ENCODE measurements at places on chromosomes 1 and 21.

DNA sequence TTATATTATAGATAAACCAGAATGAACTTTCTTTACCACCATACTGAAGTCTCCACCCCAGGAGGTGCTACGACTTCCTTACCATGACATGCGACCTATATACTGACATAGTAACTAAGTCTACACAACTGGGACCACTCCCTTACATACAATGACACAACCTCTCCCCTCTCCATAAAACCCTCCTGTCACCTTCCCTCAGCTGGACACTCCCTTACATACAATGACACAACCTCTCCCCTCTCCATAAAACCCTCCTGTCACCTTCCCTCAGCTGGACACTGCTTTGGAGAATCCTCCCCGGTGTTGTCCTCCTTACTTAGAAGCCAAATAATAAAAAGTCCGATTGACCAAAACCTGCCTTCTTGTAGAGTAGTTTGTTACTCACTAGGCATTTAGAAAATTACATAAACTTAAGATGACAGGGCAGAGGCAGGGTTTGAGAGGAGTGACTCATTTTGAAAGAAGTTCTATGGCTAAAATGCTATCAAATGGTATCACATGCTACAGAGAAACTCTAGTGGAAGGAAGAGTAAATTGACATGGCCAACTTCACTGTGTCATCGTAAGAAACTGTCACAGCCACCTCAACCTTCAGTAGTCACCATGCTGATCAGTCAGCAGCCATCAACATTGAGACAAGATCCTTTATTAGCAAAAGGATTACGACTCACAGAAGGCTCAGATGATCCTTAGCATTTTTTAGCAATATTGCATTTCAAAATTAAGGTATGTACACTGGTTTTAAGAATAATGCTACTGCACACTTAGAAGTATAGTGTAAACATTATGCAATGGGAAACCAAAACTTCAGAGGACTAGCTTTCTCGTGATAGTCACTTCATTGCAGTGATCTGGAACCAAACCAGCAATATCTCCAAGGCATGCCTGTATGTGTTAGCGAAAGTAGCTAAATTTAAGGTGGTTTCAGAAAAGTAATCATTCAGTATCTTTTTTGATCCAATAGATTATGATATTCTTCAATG is 56.4 kb downstream of the AHCTF1 start:
- no peak for DNase-seq

DNA sequence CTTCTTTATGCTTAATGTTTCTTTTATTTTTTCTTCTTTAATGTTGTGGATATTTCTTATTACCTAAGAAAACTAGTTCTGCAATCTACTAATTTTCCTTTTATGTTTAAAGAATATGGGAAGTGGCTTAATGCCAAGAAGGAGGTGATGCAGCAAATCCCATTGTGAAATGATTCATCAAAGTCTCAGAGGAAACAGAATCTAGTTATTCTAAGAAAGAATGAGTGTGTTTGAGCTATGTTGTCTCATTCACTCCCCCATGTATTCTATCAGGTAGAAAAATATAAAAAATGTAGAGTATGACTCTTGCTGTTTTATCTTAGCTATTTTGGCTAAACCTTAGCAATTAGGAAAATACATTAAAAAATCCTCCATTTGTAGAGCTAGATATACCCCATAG is 659.9 kb upstream of the RGS18 start:
- DNase-seq, result no peak

- no peak for DNase-seq
Observed at GRCh38 chr1:67175530-67176087, 9.4 kb downstream of the IL23R start.

GRCh38 chr1:170714938-170715337 is 51.0 kb downstream of the PRRX1 start:
- no peak for DNase-seq

- no peak for DNase-seq
Observed at GRCh38 chr1:201091256-201091655, 21.0 kb downstream of the CACNA1S start.

- no peak for DNase-seq
Observed at GRCh38 chr1:68479501-68479900, 17.4 kb downstream of the DEPDC1 start.

DNA sequence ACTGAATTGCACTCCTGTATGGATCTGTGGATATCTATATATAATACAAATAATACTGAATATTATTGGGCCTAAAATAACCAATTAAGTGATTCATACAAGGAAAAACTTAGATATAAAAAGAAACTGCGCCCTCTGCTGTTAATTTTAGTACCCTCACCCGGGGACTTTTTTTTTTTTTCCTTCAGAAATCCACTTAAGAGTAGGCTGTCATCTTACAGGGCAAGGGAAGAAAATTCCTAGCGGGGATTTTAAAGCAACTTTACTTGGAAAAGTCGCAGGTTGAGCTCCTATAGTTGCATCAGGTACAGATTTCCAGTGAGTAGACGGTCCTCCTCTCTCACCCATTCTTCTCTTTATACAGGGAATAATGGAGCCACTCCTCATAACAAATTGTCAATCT is 1.3 kb downstream of the NTNG1 start:
- peak; percentile 9 for DNase-seq

DNA sequence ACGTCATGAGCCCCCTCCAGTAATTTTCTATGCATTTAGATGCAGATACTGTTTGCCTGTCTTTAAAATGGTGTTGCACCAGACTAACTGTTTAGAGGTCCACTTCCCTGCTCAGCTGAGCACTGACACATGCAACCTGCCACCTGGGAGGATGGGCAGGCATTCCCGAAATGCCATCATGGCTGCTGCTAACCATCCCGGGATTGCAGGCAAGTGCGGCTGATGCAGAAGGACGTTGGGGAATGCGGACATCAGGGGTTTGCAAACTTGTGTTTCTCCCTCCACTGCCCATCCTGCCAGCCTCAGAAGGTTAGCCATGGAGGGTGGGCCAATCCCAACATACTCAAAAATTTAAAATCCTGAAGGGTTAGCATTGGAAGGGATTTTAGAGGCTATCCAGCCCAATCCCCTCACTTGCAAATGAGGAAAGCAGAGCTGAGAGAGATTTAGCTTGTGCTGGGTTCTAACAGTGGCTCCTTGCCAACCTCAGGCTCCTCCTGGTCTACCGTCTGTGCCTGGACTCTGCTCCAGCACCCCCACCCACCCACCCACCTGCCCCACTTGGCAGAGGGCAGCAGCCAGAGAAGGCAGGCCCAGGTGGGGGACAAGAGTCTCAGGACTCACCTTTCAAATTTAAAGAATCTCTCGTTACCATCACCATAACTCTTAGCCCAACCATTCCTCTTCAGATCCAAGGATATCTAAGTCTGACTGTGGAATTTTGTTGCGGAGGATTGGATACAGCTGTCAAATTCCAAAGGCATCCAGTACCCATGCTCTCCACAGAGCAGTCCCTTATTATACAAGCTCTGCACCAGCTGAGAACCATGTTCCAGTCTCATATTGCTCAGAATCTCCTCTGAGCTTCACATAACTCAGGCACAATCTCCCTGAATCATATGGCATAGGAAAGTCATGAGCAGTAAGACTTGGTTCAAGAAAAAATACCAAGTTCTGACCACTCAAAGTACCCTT is 34.2 kb downstream of the HIVEP3 start:
- no peak for DNase-seq

DNA sequence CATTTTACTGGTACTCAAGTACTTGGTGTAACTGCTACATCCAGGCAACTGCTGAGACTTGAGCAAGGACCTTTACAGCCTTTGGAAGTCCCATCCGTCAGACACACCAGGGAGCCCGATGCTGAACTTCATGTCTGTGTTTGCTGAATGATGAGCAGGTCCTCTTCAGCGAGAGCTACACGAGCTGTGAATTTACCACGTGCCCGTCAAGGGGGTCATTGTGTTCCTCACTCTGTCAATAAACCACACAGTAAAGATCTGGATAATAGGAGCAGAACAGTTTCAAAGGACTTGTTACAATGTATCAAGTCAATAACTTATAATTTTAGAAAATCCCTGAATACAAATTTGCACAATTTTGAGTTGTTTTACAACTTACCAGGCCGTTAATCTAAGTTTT is 427.2 kb downstream of the KIF26B start:
- no peak for DNase-seq

- no peak for DNase-seq
Observed at GRCh38 chr1:147337040-147337630, 94.7 kb downstream of the CHD1L start.

DNA sequence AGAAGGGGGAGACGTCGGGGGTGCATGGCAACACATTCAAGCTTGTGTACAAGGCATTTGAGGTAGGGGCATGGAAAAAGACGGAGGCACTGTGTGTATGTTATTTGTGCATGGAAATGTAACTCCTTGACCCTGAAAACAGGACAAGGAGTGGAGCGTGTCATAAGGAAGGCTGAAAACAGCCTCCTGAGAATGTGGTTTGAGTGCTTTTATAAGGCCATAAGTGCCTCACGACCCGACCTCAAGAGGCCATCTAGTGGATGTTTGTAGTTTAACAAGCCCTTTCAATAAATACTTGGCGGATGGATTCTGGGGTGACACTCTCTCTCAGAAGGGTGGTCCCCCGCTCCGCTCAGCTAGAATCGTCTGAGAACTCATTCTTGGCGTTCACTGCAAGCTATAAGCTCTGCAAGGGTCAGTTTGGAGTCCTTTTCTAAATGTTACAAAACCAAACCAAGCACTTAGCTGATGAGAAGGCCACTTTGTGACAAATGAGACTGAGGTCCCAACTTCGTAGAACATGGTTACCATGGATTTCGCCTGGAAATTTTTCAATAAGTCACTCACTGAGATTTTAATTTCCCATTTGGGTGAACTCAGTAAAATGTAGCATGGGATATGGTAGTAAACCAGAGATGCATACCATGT is 38.8 kb upstream of the CLCA4 start:
- no peak for DNase-seq

GRCh38 chr21:32951041-32951440 is 74.7 kb upstream of the OLIG2 start:
- DNase-seq, result no peak

DNA sequence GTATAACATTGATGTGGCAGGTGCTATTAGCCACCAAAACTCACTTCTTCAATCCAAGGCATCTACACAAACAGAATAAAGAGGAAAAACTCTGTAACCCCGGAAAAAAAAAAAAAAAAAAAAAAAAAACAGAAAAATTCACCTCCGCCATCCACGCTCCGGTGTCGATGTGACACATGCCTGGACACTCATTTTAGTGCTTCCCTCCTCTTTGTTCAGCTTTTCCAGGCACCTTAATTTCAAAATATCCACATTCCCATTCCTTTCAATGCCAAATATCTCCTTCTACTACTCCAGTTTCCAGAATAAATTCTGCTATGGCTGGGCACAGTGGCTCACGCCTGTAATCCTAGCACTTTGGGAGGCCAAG is 5.8 kb upstream of the RERE start:
- no peak for DNase-seq

DNA sequence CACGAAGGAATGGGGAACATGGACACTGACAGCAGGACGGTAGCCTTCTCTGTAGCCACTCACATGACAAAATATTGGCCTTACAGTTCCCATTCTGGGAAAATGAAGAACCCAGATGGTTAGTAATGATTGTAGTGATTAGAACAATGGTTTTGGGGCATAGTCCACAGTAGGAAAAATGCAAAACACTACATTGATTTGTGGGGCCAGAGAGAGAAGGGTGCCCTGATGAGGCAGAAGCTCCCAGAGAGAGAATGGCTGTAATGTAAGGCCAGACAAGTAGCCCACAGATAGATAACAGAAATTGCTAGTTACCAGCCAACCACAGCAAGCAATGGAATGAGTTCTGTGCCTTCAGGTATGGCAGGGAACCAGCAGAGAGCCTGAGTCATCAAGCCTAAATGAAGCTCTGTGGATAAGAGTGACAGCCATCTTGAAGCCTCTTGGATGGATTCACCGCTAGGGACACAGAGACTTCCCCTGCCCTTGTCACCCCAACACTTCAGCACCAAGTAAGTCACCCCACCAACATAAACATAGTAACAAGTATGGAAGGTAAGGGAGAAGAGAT is 206.1 kb downstream of the BACH1 start:
- no peak for DNase-seq

DNA sequence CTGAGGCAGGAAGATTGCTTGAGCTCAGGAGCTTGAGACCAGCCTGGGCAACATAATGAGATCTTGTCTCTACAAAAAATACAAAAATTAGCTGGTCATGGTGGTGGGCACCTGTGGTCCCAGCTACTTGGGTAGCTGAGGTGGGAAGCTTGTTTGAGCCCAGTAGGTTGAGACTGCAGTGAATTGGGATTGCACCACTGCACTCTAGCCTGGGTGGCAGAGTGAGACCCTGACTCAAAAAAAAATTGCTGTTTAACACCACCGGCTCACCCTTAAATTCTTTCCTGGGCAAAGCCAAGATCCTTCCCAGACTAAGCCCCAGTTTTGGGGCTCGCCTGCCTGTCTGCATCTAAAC is 6.6 kb upstream of the NSUN4 start:
- DNase-seq, result no peak

DNA sequence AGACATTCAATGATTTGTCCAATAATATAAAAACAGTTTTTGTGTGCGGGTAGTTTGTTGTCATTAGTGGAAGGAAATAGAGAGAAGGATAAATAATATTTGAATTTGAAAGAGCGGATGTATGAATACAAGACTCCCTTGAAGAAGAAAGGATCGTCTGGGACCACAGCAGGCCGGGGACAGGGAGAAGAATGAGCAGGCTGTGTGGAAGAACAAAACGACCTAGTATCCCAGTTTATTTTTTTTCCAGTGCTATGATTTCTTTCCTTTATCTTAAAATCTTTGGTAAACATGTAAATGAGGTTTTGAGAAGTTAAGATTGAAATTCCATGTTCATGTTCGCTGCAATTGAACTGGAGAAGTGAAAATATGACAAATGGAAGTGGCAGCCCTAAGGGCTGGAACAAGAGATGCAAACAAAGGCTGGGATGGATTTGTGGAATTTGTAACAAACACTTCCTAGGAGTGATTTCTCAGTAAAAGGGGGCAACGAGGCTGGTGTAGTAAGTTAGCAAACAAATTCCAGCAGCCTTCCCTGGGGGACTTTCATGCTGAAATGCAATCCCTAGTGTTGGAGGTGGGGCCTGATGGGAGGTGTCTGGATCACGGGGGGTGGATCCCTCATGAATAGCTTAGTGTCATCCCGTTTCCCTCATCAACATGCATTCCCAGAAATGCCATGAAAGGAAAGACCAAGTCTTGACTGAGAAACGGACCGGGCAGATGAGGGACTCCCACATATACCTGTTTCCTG is 10.2 kb upstream of the IFI16 start:
- DNase-seq, result no peak

DNA sequence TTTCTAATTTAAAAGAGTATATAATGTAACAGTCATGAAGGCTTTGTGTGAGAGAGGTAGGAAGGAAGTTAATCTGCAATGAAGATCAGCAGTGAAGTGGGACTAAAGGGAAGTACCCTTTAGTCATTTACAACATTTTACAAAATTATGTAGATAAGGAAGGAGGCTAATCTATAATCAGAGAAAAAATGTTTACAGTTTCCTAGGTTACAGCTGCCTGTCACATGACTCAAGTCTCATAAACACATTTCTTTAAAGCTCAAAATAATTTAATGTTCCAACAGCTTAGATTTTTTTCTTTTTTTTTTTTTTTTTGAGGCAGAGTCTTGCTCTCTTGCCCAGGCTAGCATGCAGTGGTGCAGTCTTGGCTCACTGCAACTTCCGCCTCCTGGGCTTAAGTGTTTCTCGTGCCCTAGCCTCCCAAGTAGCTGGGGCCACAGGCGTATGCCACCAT is 26.2 kb upstream of the CAP1 start:
- no peak for DNase-seq

GRCh38 chr1:17196496-17197185 is 8.3 kb upstream of the PADI1 start:
- no peak for DNase-seq

- no peak for DNase-seq
Observed at GRCh38 chr1:76826072-76826845, 41.0 kb upstream of the ST6GALNAC5 start.

- no peak for DNase-seq
Observed at GRCh38 chr1:24311741-24312140, 7.4 kb upstream of the GRHL3 start.
